Endothelial cell (in vitro differentiated cells): ENCODE measurements at places on chromosomes 3 and 15. TPM values are rescaled to one million over a fixed set of nuclear protein-coding genes. Genes with fewer than 3 reads are reported as not detected.

DNA sequence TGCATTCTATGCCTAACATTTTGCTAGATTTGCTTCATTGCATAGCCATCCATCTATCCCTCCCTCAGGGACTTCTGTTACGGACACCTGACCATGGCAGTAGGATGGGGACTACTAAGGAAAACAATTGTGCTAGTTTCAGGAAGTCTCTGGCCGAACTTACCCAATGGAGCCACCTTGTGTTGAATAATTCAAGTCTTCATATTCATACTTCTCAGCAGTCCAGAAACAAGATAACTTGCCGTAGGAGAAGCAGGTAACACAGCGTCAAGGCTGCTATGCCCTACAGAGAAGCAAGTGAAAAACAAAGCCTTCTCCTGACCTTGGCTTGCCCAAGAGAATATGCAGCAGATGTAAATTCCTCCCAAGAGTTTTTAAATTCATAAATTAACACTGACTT is 685.3 kb downstream of the GRM7 start:
- H3K4me1 ChIP-seq = no peaks in the 10 kb centered on the region
- no peaks in the 10 kb centered on the region for H3K36me3 ChIP-seq
- H3K4me3 ChIP-seq = no peak overlapping the region
- H3K27ac ChIP-seq = no peak overlapping the region

- no peak overlapping the region for H3K27ac ChIP-seq
- H3K4me3 ChIP-seq = no peak overlapping the region
- H3K4me1 ChIP-seq = peaks cover 37% of the 10 kb centered on the region
- no peaks in the 10 kb centered on the region for H3K27me3 ChIP-seq
- DNase-seq = peak; percentile 20
- H3K36me3 ChIP-seq = no peaks in the 10 kb centered on the region
Measured at GRCh38 chr3:71063773-71064290, 519.7 kb downstream of the FOXP1 start.

NPTN gene
- 223 TPM for total RNA-seq

UROC1 gene
- not detected for total RNA-seq
